ENCODE measurements at places on chromosomes 5 and 9. TPM values are rescaled to one million over a fixed set of nuclear protein-coding genes. Genes with fewer than 3 reads are reported as not detected.

DNA sequence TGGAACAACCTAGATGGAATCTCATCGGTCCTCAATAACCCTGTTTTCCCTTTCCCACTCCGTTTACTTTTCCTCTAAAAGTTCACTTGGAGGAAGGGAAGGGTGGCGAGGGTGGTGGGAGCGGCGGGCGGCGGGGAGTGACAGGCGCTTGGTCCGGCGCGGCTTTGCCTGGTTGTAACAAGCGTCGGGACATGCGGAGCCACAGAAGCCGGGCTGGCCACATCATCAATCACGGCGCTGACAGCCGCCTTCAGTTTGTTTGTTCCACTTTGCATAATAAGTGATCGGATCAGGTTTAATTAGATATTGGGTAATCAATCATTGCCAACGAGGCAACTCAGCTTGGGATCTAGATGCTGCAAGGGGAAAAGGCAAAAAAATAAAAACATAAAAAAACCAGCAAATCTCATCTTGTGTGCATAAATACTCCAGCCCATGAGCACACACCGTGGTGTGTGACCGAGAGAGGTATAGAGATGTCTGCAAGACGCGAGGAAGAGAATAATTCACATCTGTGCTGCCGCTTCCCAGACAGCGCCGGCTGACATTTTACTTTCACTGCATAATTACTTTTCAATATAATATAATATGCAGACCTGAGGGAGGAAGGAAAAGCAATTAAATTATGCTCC, 396.2 kb upstream of the IRX4 start:
- DNase-seq = no peak
- H3K27ac ChIP-seq = no peak overlapping the region
- H3K27me3 ChIP-seq = peaks cover 32% of the 10 kb centered on the region
- no peak overlapping the region for H3K4me3 ChIP-seq
- no peaks in the 10 kb centered on the region for H3K4me1 ChIP-seq
- no peaks in the 10 kb centered on the region for H3K36me3 ChIP-seq

DNA sequence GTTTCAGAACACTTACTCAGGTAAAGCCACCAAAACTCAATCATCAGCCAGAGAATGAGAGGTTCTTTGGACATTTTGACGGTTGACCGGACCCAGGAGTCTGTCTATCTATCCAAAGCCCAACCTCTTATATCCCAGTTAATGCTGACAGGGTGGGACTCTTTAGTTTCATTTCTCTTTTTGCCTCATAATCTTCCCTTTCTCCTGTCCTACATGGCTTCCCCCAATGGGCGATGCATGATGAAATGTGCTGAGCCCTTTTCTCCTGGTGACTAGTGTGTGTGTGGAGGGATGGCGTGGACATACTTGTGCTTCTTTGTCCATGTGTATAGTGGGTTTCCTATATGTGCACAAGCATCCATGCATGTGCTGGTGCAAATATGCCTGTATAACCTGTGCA, at the start of gene TIMD4:
Gene TIMD4 (minus strand): TSS at position 102 of the 400 bp plus-strand sequence. CDS start 28 bp downstream, at position 74.
- H3K27me3 ChIP-seq = no peaks in the 10 kb centered on the region
- H3K4me3 ChIP-seq = no peak within 1 kb of the TSS
- H3K4me1 ChIP-seq = no peaks in the 10 kb centered on the region
- peaks cover 5% of the 10 kb centered on the region for H3K36me3 ChIP-seq

DNA sequence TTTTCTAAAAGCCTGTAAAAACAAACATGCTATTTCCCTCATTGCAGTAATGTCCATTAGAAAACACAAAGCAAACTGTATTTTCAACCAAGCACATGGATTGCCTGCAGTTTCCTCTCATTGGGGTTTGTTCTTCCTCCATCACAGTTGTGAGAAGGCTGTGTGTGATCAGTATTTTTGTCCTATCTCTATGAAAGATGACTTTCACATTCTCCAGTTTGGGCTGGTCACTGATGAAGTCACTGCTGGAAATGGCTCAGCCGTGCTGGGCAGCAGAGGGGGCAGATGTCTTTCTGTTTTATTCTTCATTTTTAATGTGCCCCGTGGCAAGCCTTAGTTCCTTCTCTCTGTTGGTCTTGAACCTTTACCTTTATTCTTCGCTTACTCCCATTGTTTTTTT, 288.9 kb upstream of the MPDZ start:
- H3K4me1 ChIP-seq = peaks cover 5% of the 10 kb centered on the region
- no peak overlapping the region for H3K27ac ChIP-seq
- peak overlapping the region; percentile 43 for H3K4me3 ChIP-seq
- no peaks in the 10 kb centered on the region for H3K36me3 ChIP-seq
- DNase-seq = no peak
- peaks cover 6% of the 10 kb centered on the region for H3K27me3 ChIP-seq

DNA sequence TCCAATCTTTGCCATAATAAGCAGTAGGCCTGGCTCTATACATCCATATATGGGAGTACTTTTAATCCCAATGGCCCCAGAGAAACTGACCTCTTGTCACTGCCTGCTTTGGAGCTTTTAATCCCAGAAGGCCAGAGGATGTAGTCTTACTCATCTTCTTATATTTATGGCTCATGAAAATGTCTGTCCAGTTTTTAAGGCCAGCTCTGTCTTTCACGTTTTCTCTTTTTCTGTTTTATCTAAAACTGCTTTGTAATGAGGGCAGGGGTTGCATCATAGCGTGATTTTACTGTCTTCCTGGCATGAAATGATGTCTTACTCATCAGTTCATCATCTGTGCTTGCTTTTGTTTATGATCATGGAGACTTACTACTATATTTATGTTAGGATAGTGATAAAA, 1094.9 kb downstream of the MAT2B start:
- no peak overlapping the region for H3K27ac ChIP-seq
- no peaks in the 10 kb centered on the region for H3K27me3 ChIP-seq
- no peaks in the 10 kb centered on the region for H3K4me1 ChIP-seq
- no peaks in the 10 kb centered on the region for H3K36me3 ChIP-seq

DNA sequence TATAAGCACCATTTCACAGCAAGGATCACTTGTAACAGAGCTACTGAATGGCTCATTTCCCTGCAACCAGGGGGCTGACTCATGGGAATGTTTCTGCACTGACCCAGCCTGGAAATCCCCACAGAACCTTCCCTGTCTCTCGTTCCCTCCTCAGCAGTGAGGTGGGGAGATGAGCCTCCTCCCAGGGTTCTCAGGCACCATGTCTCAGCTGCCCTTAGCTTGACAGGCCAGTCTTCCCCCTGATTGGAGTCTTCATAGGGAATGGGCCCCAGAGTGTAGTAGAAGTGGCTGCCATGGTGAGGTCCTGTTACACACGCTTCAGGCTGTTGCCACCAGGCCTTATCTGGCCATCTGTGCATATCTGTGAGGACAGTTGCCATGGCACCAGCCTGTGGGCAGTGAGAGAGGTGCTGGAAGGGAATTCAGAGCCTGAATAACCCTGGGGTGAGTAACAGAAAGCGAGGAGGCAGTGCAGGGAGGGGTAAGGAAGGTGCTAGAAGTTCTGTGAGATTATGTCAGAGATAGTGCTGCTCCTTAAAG, 324.4 kb downstream of the ENC1 start:
- H3K4me3 ChIP-seq = no peak overlapping the region
- H3K36me3 ChIP-seq = peaks cover 2% of the 10 kb centered on the region
- H3K4me1 ChIP-seq = no peaks in the 10 kb centered on the region

DNA sequence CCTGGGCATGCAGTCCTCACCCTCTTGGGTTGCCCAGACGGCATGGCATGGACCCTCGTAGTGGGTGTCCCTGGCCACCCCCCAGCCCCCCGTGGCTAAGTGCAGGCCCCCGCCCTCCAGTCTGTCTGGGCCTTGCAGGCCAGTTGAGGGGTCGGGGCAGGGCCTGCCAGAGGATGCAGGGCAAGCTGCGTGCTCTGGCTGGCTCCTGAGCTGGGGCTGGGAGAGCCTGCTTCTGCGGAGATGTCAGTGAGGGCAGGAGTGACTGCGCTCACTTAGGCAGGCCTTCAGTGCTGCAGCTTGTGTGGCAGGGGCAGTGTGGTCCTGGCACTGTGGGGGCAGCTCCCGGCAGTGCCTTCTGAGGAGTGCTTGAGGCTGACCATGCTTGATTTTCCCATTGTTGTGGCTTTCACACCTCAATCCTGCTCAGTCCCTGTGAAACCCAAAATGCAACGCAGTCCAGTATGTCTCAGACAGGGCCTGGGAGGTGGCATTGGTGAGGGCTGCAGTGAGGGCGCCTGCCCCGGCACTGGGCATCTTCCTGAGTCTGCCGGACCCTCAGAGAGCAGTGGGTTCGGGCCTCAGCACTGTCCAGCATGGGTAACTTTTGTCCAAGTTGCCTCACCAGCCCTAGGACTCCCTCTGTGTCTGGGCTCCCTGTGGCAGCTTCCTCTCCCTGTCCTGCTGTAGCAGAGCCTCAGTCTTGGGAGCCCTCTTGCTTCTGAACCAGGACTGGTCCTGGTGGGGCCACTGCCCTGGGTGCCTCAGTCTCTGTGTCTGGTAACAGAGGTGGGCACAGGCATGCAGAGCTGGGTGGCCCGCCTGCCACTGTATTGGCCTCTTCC, 93.0 kb downstream of the PHF2 start:
- H3K4me3 ChIP-seq = no peak overlapping the region
- H3K27ac ChIP-seq = peak overlapping the region; percentile 47
- peaks cover 11% of the 10 kb centered on the region for H3K4me1 ChIP-seq
- DNase-seq = no peak
- H3K36me3 ChIP-seq = peaks cover 8% of the 10 kb centered on the region

DNA sequence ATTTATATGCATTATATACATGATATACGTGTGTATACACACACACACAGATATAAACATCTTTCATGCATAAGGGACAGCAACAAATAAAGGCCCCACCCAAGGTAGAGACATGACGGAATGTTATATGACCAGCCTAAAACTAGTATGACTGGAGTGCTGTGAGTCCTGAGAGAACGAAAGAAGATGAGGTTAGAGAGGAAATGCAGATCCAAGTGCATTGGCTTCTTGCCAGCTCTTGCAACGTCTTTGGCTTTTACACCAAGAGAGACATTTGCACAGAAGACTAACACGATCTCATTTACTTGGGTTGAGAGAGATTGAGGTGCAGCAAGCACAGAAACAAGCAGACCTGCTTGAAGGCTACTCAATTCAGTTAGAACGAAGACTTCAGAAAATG, 23.0 kb downstream of the CDH10 start:
- DNase-seq = no peak
- H3K36me3 ChIP-seq = no peaks in the 10 kb centered on the region
- no peaks in the 10 kb centered on the region for H3K4me1 ChIP-seq
- no peak overlapping the region for H3K4me3 ChIP-seq

ANKRD18B gene
- total RNA-seq = 1.5 TPM
